ENCODE measurements at places on chromosomes 7 and 10. TPM values are rescaled to one million over a fixed set of nuclear protein-coding genes. Genes with fewer than 3 reads are reported as not detected.

DNA sequence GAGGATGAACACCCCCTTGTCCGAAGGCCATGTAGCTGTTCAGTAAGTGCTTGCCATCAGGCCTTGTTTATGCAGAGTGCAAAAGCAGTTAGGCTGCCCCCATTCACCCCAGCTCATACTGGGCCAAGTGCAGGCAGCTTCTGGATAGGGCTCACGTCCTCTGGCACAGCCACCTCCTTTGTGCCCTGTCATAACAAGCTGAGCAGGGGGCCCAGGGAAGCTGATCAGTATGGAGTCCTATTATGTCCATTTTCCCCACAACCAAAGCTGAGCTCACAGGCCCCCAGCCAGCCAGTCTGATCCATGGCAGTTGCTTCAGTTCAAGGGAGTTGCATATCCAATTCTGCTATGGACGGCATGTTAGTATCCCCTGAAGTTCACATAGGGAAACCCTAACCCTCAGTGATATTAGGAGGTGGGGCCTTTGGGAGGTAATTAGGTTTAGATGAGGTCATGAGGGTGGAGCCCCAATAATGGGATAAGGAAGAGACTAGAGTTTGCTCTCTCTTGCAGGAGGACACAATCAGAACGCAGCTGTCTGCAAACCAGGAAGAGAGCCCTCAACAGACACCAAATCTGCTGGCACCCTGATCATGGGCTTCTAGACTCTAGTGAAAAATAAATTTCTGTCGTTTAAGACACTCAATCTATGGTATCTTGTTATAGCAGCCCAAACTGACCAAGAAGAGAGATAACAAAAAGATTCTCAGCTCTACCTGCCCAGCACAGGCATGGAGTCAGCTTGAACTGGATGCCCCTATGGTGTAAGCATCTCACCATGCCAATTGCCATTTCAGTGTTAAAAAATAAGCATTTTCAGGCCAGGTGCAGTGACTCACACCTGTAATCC lies 155.9 kb downstream of the FGFR2 start:
- no peaks in the 10 kb centered on the region for H3K36me3 ChIP-seq
- DNase-seq: no peak
- no peaks in the 10 kb centered on the region for H3K27me3 ChIP-seq

- peaks cover 59% of the 10 kb centered on the region for H3K4me1 ChIP-seq
- no peak overlapping the region for H3K4me3 ChIP-seq
- no peak for DNase-seq
- no peaks in the 10 kb centered on the region for H3K36me3 ChIP-seq
Observed at GRCh38 chr7:74474271-74474865, 20.7 kb downstream of the GTF2IRD1 start.

Gene IL6
- 51.4 TPM for total RNA-seq

- H3K27me3 ChIP-seq: no peaks in the 10 kb centered on the region
- H3K36me3 ChIP-seq: no peaks in the 10 kb centered on the region
- DNase-seq: no peak
Observed at GRCh38 chr10:126085806-126086205, 189.4 kb downstream of the FANK1 start.

DNA sequence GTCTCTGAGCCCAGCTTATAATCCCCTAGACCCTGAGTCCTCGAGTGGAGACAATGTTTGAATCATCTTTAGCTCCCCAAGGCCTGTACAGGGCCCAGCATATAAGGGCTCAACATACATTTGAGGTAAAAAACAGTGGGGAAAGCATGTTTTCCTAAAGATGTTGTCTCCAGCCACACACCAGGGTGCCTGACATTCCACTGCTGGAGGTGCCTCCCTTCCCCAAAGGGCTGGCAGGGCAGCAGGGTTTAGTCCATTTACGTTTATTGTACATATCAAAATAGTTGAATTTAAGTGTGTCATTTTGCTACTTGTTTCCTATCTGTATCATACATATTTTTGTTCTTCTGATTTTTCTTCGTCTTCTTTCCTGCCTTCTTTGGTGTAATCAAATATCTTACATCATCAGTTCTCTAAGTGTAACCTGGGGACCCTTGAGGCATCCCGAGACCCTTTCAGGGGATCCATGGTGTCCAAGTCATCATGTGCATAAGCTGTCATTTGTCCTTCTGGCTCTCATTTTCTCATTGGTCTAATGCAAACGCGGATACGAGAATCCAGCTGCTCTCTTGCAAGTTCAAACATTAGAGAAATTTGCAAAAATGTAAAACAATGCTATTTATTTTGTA lies 101.6 kb downstream of the PDGFA start:
- no peaks in the 10 kb centered on the region for H3K4me1 ChIP-seq
- H3K27me3 ChIP-seq: peaks cover 12% of the 10 kb centered on the region
- no peak overlapping the region for H3K4me3 ChIP-seq
- H3K27ac ChIP-seq: no peak overlapping the region
- no peaks in the 10 kb centered on the region for H3K36me3 ChIP-seq
- no peak for DNase-seq

Gene GRID2IP
- total RNA-seq: not detected

- H3K27me3 ChIP-seq: no peaks in the 10 kb centered on the region
- no peak for DNase-seq
- no peaks in the 10 kb centered on the region for H3K36me3 ChIP-seq
- peaks cover 94% of the 10 kb centered on the region for H3K4me1 ChIP-seq
Observed at GRCh38 chr10:80461208-80462183, 7.4 kb downstream of the TSPAN14 start.

DNA sequence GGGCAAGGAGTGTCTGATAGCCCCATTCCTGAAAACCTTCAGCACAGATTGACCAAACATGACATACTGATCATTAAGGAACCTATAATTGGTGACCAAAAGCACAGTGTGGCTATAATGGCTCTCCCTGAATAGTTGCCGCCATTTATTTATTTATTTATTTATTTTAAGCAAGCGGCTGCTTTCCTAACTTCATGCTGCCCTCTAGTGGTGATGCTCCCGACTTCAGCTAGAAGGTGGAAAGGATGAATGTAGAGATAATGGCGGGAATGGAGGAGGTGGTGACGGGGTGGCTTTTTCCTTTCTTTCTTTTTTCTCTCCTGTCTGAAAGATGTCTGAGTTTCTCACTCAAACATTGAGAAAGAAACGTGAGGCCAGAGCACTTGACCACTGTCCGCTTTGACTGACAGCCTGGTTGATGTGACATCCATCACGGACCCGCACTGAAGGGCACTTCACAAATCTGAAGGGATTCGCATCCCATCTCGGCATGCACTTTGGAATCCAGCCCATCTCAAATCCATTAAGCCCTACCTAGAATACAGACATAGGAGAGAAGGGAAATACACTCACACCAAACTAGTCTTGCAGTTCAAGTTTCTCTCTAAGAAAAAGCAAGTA lies 1090.1 kb downstream of the KCNMA1 start:
- H3K36me3 ChIP-seq: no peaks in the 10 kb centered on the region
- no peak overlapping the region for H3K27ac ChIP-seq
- no peaks in the 10 kb centered on the region for H3K27me3 ChIP-seq
- no peak overlapping the region for H3K4me3 ChIP-seq

DNA sequence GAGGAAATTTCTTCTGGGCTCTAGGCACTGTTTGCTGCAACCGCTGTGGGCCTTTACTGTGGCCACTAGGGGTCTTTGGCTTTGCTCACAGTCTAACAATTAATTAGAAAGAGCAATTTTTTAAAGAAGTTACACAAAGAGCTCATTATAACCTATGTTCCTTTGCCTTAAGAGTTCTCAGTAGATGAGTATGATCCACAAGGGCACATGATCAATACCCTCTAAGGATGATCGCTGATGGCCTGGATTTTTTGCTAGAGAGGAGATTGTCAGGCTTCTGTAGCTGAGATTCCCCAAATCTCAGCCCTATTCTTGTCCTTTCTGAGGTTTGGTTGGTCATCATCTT lies 80.8 kb upstream of the RHOBTB1 start:
- DNase-seq: no peak
- H3K27me3 ChIP-seq: no peaks in the 10 kb centered on the region
- H3K27ac ChIP-seq: no peak overlapping the region
- no peaks in the 10 kb centered on the region for H3K4me1 ChIP-seq
